ENCODE measurements at places on chromosomes 5 and 9. TPM values are rescaled to one million over a fixed set of nuclear protein-coding genes. Genes with fewer than 3 reads are reported as not detected.

DNA sequence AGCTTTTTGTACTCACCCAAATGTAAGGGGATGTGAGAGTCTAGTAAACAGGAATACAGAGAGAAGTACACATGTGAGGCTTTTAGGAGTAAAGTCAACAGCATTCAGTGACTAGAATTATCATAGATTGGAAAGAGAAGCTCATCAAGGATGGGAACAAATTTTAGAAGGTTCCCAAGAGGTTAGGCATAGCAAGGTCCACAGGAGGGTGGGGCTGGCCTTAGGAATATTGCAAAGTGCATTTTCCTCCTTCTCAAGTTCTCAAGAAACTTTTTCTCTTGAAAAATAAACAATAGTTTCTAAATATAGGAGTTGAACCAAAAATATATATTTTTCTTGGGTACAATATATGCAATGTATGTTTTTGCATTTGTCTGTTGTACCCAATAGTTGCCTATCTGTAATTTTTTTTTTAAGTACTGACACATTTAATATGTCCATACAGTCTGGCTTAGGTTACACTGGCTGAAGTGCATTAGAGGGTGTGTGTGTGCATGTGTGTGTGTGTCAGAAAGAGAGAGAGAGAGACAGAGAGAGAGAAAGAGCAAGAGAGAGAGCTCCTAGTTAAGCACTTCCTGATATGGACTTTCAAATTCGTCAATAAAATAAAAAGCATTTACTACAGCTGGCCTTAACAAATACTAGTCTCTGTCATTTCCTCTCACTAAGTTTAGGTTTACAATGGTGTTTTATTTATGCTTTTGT lies 62.2 kb downstream of the SNX18 start:
- no peaks in the 10 kb centered on the region for H3K27me3 ChIP-seq
- H3K4me3 ChIP-seq: no peak overlapping the region
- H3K36me3 ChIP-seq: no peaks in the 10 kb centered on the region
- no peak for DNase-seq
- H3K27ac ChIP-seq: peak overlapping the region; percentile 50

DNA sequence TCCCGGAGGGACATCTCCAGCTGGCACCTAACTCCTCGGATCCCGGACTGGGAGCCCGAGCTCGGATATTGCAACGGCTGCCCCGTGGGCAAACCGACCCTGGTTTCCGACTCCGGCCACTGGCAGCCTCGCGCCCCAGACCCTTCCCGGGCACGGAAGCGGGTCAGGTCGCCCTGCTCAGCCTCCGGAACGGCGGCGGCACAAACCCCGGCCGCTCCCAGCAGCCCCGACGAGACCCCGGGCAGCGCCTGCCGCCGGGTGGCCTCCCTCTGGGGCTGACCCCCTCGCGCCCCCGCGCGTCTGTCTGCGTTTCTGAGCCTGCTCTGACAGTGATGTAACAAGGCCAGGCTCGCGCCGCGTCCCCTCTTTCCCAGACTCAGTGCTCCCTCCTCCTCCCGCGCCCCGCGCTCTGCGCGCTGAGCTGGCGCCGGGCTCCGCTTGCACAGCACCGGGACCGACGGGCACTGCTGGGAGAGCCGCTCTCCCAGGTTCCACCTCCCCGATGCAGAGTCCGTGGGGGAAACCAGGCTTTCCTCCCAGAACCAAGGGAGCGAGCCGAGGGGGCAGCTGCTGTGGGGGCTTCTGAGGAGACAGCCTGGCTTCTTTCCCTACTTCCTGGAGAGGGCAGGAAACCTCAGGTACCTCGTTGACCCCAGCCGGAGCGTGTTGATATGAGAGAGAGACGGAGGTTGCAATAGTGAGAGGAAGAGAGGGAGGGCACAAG lies at the start of gene TMEM215:
Gene TMEM215 (plus strand): TSS at position 373 of the 724 bp plus-strand sequence. CDS start 644 bp downstream, outside the sequence.
- DNase-seq: no peak
- no peak within 1 kb of the TSS for H3K4me3 ChIP-seq
- H3K4me1 ChIP-seq: no peaks in the 10 kb centered on the region
- H3K36me3 ChIP-seq: no peaks in the 10 kb centered on the region
- H3K27ac ChIP-seq: no peak within 1 kb of the TSS

DNA sequence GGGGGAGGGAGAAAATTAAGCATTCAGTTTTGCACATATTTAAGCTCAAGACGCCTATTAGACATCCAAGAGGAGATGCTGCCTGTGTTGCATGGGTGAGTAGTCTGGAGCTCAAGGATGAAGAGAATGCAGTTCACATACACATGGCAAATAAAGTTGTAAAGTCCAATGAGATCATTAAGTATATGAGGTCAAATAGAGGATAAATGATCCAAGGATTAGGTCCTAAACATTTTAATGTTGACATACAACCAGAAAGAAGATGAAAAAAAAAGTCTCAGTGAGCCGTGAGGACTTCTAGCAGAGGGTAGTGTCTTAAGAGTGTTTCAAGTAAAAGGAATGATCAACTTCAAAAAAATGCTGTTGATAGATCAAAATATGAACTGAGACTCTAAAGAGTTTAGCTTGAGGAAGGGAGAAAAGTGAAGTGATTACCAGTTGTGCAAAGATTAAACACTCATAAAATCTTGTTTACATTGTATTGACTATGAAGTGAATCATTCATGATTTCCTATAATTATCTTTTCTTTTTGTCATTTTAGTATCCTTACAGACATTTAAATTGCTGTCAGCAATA lies 251.8 kb downstream of the ZNF608 start:
- H3K36me3 ChIP-seq: no peaks in the 10 kb centered on the region
- no peaks in the 10 kb centered on the region for H3K4me1 ChIP-seq
- no peak for DNase-seq

DNA sequence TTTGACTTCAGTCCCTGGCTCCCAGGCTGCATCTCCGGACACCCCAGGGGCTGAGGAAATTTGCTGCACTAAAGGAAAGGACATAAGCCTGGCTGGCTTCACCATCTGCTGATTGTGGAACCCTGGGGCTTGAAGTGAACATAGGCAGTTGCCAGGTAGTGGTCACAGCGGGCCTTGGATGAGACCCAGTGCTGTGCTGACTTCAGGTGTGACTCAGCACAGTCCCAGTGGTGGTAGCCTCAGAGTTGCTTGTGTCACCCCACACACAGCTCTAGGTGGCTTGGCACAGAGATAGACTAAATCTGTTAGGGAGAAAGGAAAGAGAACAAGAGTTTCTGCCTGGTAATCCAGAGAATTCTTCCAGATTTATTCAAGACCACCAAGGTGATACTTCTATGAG lies 36.1 kb upstream of the RUSC2 start:
- no peaks in the 10 kb centered on the region for H3K4me1 ChIP-seq
- peaks cover 18% of the 10 kb centered on the region for H3K27me3 ChIP-seq
- no peak for DNase-seq
- H3K36me3 ChIP-seq: no peaks in the 10 kb centered on the region

GRCh38 chr9:6068983-6069382 lies 53.6 kb upstream of the RANBP6 start:
- H3K36me3 ChIP-seq: peaks cover 2% of the 10 kb centered on the region
- H3K4me1 ChIP-seq: peaks cover 18% of the 10 kb centered on the region
- DNase-seq: peak; percentile 38

DNA sequence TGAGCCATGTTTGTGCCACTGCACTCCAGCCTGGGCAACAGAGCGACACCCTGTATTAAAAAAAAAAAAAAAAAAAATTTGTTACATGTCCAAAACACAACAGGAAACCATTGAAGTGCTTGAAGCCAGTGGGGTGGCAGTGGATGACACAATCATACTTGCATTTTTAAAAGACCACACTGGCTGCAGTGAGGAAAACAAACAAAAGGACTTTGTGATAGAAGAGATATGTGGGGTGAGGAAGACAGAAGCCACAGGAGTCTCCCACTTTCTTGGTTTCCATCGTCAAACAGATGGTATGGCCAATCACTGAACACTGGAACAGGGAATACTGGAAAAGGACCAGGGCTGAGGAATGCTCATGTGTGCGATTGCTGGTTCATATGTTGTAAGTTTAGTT lies 20.9 kb upstream of the COMMD10 start:
- H3K4me1 ChIP-seq: no peaks in the 10 kb centered on the region
- peaks cover 30% of the 10 kb centered on the region for H3K27me3 ChIP-seq
- DNase-seq: no peak
- H3K36me3 ChIP-seq: no peaks in the 10 kb centered on the region

DNA sequence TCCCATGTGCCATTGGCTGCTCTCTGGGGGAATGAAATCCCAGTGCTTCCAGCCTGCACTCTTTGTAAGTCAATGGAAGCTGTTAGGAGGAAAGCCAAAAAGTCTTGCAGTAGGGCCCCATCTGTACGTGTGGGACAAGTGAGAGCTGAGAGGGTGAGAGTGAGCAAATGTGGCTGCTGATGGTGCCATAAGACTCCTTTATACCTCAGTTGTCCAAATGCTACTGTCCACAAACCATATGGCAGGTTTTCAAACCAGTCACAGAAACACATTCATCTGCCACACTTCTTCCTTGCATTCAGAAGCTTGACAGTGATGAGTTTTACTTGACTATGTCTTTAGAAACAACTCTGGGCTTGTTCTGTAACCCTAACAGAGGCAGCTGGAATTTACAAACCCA lies 543.8 kb downstream of the CSNK1G3 start:
- no peaks in the 10 kb centered on the region for H3K27me3 ChIP-seq
- no peaks in the 10 kb centered on the region for H3K36me3 ChIP-seq
- DNase-seq: no peak
- H3K4me3 ChIP-seq: no peak overlapping the region

GRCh38 chr9:79431019-79431679 lies 140.6 kb upstream of the TLE4 start:
- no peak overlapping the region for H3K27ac ChIP-seq
- H3K36me3 ChIP-seq: peaks cover 1% of the 10 kb centered on the region
- H3K27me3 ChIP-seq: peaks cover 6% of the 10 kb centered on the region
- H3K4me3 ChIP-seq: no peak overlapping the region
- DNase-seq: no peak

DNA sequence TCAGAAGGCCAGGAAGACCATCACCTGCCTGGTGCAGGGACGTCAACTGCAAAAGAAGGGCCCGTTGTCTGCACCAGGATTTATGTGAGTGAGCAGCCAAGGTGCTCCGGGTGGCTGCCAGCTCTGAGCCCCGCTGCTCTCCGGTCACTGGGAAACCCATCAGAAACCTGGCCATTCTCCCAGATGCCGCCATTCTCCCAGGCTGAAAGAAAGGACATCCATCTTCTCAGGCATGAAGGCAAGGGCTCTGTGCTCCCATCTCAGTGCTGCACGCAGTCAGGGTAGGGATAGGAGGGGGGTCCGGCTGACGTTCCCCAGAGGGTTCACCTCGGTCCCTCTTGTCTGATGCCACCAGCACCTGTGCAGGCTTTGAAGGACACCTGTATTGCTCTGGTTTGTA lies 158.4 kb downstream of the ERCC6L2 start:
- DNase-seq: no peak
- H3K27ac ChIP-seq: no peak overlapping the region
- H3K27me3 ChIP-seq: no peaks in the 10 kb centered on the region
- H3K36me3 ChIP-seq: peaks cover 6% of the 10 kb centered on the region

GRCh38 chr9:8832955-8833354 lies 1033.4 kb upstream of the DMAC1 start:
- no peak for DNase-seq
- no peaks in the 10 kb centered on the region for H3K27me3 ChIP-seq
- no peaks in the 10 kb centered on the region for H3K4me1 ChIP-seq
- H3K27ac ChIP-seq: no peak overlapping the region
- H3K36me3 ChIP-seq: no peaks in the 10 kb centered on the region

DNA sequence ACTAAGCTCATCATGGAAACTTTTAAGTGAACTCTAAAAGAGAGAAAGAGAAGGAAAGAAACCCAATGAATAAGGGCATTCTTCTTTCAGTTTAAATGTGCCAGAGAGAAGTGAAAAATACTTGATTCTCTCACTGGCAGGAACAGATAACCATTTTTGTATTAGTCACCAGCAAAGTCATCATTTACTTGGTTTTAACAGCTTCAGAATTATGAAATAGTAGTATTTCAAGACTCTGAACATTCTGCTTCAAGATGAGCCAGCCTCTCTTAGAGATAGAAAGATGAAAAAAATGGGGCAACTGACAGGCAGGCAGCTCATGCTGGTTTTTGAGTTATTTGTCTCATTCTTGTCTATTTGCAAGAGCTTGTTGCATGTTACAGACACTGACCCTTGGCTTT lies 103.5 kb downstream of the GCNT1 start:
- H3K36me3 ChIP-seq: no peaks in the 10 kb centered on the region
- no peak overlapping the region for H3K27ac ChIP-seq
- H3K4me1 ChIP-seq: peaks cover 16% of the 10 kb centered on the region
- H3K27me3 ChIP-seq: peaks cover 17% of the 10 kb centered on the region
- no peak overlapping the region for H3K4me3 ChIP-seq

- DNase-seq: no peak
- peaks cover 17% of the 10 kb centered on the region for H3K4me1 ChIP-seq
- H3K4me3 ChIP-seq: no peak overlapping the region
- H3K36me3 ChIP-seq: no peaks in the 10 kb centered on the region
Measured at GRCh38 chr9:90813046-90813445, 11.4 kb downstream of the SYK start.

DNA sequence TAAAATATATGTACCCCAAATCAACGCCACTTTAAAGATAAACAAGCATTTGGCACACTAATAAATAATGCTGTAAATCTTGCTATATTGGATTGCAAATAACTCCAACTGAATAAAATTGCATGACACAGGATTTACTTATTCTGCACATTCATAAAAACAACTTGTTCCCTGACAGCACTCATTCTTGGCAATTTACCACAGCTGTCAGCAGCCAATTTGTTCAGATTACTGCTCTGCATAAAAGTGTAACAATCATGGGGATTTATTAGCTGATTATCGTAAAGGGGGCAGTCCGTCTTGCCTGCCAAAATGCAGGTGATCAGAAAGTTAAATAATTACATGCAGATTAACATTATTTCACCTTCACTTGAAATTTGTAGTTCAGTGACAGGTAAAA lies 285.3 kb downstream of the SLF1 start:
- no peak overlapping the region for H3K27ac ChIP-seq
- no peaks in the 10 kb centered on the region for H3K27me3 ChIP-seq
- H3K4me1 ChIP-seq: peaks cover 3% of the 10 kb centered on the region
- H3K36me3 ChIP-seq: no peaks in the 10 kb centered on the region
- no peak for DNase-seq

DNA sequence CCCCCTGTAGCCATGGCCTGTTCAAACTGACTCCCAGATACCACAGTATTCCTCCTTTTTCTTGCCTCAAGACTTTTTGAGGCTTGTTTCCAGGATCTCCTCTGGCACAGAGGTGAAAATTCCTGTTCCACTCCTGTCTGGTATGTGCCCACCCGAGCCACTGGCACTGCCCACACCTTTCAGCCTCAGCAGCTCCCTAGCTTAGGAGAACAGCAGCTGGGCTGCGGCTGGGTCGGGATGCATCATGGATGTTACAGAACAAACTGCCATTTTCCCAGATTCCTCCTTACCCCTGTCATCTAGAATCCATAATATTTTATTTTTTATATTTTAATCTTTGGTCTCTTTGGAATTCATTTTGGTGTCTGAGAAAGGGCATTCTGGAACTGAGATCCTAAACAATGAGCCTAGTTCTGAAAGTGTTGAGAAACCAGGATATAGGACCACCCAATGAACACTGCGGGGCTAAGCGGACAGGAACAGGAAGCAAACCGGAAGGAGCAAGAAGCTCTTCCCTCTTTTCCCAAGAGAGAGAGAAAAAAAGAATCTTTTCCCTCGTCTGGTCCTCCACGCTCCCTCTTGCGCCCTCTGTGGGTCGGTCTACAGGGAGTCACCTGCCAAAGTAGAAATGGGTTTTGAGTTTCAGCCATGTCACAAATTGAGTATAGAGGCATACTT lies 12.5 kb downstream of the OR2S2 start:
- H3K27me3 ChIP-seq: no peaks in the 10 kb centered on the region
- no peak overlapping the region for H3K27ac ChIP-seq
- H3K4me3 ChIP-seq: no peak overlapping the region
- H3K36me3 ChIP-seq: no peaks in the 10 kb centered on the region
- peaks cover 60% of the 10 kb centered on the region for H3K4me1 ChIP-seq
- peak; percentile 86 for DNase-seq

Gene LCN15
- not detected for total RNA-seq

Gene SGCD
- total RNA-seq: not detected

Gene CTNNA1
- 43.0 TPM for total RNA-seq

Gene PELO
- total RNA-seq: 11.4 TPM

Gene EFNA5
- not detected for total RNA-seq

Gene LCN9
- total RNA-seq: not detected

Gene CREBRF
- 17.0 TPM for total RNA-seq

Gene FABP6
- total RNA-seq: not detected
